Amniotic epithelial cell (primary cell): ENCODE measurements at places on chromosomes 16 and 17.

GRCh38 chr17:50661795-50662391 lies 27.2 kb downstream of the ABCC3 start:
- DNase-seq: peak; percentile 94

- no peak for DNase-seq
Observed at GRCh38 chr17:21289902-21290571, 5.5 kb downstream of the MAP2K3 start.

GRCh38 chr17:37339321-37339720 lies 36.5 kb upstream of the C17orf78 start:
- peak; percentile 43 for DNase-seq

GRCh38 chr16:1530349-1530882 lies 3.0 kb upstream of the TMEM204 start:
- no peak for DNase-seq

- peak; percentile 58 for DNase-seq
Observed at GRCh38 chr17:76812263-76812662, 55.9 kb upstream of the MGAT5B start.

GRCh38 chr17:68301438-68301959 lies 10.2 kb downstream of the ARSG start:
- DNase-seq: no peak

DNA sequence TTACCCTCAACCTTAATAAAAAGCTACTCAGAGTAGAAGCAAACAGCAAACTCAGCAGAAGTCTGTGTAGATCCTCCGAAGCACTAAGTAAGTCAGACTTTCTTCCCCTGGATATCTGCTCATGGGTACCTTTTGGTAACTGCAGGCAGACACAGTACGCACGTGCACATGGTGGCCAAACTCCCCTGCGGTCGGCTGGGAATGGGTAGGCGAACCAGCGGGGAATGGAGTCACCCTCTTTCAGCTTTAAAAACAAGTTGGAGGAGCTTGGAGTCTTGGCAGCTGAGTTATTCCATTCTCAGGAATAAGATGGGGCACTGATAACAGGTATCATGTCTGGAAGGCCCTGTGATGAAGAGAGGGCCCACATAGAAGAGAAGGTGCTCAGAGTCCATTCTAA lies 16.3 kb downstream of the CYB561 start:
- DNase-seq: no peak

DNA sequence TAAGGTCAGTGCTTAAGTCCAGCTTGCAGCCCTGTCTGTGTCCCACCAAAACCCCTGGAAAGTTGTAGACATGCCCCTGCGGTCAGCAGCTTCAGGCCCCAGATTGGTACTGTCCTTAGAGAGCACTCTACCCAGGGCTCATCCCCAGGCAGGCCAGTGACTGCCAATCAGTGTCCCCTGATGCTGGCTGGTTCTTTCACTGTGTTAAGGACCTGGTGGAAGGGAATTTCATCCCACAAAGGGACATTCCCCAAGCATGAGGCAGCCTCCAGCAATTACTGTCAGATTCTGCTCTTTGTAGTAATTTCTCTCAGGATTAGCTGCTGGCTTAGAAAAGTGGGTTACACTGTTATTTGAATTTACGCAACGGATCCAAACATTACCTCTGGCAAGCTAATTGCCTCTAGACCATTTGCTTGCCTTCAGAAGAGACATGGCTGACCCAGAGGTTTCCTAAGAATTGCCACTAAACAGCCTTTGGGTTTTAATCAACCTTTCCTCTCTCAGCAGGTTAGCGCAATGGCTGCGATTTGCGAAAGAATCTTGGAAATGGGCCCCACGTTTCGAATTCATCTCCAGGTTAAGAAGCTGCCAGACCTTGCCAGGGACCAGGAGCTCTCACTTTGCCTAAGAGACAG lies 5.9 kb downstream of the IRX6 start:
- DNase-seq: no peak

DNA sequence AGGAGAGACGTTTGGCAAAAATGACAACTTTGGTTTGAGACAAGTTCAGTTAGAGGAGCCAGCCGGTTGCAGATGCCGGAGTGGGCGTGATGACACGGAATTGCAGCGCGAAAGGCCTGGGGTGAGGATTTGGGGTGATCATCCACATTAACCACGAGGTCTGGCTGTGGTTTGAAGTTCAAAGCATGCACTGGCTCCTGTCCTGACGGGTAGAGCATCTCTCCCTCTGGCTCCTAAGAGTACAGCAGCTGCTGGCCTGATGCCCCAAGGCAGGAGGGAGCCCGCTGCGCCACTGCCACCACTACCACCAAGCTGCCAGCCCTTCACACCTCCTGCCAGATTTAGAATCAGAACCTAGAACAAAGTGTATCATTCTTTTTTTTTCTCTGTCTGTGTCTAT lies 3.7 kb downstream of the RHBDL3 start:
- no peak for DNase-seq

DNA sequence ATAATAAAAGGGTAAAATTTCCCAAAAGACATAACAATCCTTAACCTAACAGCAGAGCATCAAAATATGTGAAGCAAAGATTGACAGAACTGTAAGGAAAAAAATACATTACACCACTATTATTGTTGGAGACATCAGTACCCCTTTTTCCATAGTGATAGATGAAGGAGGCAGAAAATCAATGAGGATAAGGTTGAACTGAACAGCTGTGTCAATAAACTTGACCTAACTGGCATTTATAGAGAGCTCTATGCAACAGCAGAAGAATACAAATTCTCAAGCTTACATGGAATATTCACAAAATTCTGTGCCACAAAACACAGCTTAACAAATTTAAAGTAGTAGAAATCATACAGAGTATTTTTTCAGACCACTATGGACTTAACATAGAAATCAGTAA lies 195.0 kb upstream of the ELAC2 start:
- DNase-seq: no peak

DNA sequence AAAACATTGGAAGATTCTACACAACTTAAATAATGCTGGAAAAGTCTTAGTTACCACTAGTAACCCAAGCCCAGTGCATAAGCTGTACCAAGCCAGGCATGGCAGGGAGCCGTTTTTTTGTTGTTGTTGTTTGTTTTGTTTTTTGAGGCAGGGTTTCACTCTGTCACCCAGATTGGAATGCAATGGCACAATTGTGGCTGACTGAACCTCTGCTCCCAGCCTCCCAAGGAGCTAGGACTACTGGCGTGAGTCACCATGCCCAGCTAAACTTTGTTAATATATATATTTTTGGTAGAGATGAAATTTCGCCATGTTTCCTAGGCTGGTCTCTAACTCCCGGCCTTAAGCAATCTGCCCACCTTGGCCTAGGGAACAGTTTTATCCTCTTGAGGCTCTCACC lies 564 bp upstream of the TMIGD1 start:
- DNase-seq: no peak

DNA sequence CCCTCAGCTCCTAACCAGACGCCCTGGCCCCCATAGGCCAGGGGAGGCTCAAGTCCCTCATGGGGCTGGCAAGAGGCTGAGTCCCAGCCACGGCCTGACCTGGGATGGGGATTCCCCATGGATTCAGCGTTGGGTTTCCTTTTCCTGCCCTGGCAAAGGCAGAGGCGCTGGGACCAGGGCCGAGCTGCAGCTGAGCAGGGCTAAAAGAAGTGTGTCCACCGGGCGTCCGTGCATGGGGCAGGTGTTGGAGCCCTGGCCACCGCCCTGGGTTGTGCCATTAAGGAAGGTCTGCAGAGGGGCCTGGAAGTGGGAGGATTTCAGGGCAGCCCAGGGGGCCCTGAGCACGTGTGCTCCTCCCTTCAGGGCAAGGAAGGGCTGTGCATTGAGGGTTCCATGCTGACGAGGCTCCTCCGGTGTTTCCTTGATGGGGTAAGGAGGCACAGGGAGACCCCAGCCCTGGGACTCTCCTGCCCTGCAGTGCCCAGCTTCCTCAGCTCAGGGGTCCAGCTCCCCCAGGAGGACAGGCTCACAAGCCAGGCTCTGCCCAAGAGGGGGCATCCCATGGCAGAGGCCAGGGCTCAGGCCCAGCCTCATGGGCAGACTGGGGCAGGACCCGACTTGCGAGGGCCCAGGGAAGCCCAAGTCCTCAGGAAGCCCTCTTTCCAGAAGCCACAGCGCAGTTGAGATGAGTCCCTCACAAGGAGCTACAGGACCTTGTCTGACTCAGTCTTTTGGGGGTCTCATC lies 10.1 kb downstream of the TBC1D26 start:
- DNase-seq: no peak

DNA sequence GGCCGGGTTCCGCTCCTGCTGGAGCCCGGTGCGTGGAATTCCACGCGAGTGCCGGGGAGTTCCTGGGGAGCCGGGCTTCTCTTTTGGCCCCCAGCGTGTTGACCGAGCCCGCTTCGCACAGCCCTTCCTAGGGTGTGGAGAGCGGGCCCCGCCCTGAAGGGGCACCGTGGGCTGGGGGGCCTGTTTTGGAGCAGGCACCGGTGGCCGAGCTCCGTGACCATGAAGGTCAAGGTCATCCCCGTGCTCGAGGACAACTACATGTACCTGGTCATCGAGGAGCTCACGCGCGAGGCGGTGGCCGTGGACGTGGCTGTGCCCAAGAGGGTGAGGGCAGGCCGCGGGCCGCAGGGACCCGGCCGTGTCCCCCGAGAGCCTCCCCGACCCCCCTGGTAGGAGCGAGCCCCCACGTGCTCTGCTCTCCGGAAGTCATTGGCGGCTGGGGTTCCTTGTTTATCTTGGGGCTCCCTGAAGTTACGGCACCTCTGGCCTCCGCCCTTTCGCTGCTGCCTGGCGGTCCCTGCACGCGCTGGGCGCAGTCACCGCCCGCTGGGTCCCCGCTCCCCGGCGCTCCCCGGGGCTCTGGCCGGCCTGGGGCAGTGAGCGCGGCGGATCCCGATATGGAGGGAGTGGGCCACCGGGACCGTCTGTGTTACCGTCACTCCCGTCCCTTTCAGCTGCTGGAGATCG lies 528 bp downstream of the HAGHL start:
- DNase-seq: no peak

DNA sequence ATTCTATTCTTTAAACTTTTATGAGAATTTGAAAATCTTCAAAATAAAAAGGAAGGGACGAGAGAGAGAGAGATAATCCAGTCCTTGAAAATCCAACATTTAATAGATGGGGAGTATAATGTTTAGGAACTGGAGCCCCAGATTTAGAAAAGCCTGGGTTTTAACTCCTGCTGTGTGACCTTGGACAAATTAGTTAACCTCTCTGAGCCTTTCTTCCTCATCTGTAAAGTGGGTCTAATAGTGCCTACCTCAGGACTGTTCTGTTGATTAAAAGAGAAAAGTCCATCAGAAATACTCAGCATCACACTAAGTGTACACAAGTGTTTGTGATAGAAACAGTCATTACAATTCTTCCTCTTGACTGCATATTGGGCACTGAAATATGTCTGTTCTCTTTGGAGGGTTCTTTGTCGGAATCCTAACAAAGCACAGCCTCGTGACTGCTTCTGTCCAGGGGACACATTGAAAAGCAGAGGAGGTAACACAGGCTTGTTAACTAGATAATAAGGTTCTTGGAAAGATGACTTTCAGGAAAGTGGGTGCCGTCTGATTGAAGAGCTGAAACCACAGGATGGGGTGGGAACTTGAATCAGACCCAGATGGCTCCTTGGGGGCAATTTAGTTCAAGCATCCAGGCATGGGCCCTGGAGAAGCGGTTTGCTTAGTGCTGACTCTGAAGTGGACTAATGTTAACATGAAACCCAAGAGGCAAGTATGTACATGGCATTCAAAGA lies 128.2 kb downstream of the CLEC16A start:
- no peak for DNase-seq

- no peak for DNase-seq
Observed at GRCh38 chr17:4715063-4715744, 4.8 kb downstream of the ARRB2 start.

DNA sequence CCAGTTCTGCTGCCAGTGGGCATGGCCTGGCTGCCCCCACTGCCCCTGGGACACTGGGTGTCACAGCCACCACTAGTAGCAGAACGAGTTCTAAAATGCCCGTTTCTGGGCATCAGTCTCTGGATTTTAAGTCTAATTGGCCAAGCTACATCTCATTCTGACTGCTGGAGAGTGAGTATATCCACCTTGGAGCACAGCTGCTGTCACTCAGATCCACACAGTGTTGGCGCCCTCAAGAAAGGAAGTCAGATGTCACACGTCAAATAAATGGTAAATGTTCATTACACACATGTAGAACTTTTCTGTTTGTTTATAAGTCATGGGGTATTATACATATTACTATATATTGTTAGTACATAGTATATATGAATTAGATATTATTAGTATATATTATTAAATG lies 19.4 kb downstream of the GNGT2 start:
- no peak for DNase-seq
